GM12878 (cell line): ENCODE measurements at places on chromosomes 6 and 20. TPM values are rescaled to one million over a fixed set of nuclear protein-coding genes. Genes with fewer than 3 reads are reported as not detected.
A peak's percentile ranks its signal among the peaks of the same experiment; 100 is the strongest.

The ANKRD66 gene
- not detected in 2 replicates for polyA plus RNA-seq

The SLC44A4 gene
- 0.16 TPM in 1 of 2 replicates, not detected in the other for polyA plus RNA-seq

The COL21A1 gene
- polyA plus RNA-seq, result not detected in 2 replicates

The GTSF1L gene
- 0.74 and 1.00 TPM in 2 replicates for polyA plus RNA-seq

The TRIM31 gene
- 0.11 TPM in 1 of 2 replicates, not detected in the other for polyA plus RNA-seq

The C6orf141 gene
- polyA plus RNA-seq, result not detected in 2 replicates

The IGF2R gene
- 3.3 and 5.1 TPM in 2 replicates for polyA plus RNA-seq

GRCh38 chr6:12119085-12119588 is 107.0 kb downstream of the HIVEP1 start:
- DNase-seq, result peak; percentile 97

GRCh38 chr6:116764961-116765841 is at the start of gene FAM162B:
Gene FAM162B, minus strand, starts transcription at chr6:116765719. Its CDS starts 143 bp downstream, at chr6:116765576.
- DNase-seq, result no peak

- DNase-seq, result no peak
Measured at GRCh38 chr20:47783828-47784598, 1.3 kb downstream of the SULF2 start.

GRCh38 chr20:51800872-51801121 is 1.5 kb downstream of the SALL4 start:
- no peak for DNase-seq

GRCh38 chr20:24608926-24609667 is 139.7 kb downstream of the SYNDIG1 start:
- DNase-seq, result peak; percentile 51

- no peak for DNase-seq
Measured at GRCh38 chr6:125670568-125670967, 78.9 kb upstream of the HEY2 start.

DNA sequence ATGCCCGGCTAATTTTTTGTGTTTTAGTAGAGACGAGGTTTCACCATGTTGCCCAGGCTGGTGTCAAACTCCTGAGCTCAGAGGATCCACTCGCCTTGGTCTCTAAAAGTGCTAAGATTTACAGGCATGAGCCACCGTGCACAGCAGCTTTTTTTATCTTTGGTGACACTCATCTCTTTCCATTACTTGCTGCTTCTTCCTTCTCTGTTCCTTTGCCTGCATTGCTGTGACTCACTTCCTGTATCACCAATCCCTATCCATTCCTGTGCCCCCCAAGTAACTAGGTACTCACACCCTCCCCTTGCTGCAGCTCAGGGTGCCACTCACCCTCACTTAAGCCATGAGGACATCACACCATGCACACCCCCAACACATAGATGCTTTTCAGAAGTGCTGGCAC is 24.6 kb downstream of the KHDC1L start:
- no peak for DNase-seq

DNA sequence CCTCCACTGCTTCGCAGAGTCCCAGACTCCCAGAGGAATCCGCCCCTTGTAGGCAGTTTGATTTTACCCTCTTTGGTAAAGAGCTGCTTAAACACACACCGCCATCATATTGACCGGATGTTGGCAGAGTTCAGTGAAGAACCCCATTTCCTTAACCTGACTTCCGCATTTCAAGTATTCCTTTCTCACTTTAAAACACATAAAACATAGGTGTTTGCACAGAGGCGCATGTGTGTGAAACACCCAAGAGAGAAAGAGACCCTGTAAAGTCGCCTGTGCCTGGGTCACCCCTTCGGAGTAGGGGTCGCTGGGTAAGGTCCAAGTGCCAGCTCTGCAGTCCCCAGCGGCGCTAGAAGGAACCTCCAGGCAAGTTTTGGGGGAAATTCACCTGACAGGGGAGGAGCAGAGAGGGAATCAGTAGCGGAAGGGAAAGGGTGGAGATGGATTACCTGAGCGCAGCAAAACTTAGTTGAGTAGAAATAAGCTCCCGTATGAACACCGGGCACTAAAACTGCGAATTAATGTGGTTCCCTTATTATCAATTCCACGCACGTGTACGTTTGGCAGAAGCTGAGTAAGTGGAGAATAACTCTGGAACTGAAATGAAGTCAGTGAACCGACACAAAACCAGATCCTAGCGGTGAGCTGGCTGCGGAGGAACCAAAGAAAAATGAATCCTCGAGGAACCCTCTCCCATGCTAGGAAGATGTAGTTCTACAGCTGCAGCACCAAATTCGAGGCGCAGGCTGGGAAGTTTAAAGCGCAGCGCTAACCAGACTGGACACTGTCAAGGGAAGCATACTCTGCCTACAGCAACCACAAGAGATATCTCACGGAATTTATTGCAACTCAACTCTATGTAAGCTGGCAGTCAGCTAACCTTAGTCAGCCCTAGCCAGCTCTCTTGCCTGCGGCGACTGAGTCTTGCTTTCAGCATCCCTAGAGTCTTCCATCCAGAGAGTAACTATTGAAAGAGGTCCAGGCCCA is 3.5 kb upstream of the HTR1B start:
- no peak for DNase-seq

- DNase-seq, result no peak
Measured at GRCh38 chr6:79467716-79468115, 69.5 kb downstream of the LCA5 start.

DNA sequence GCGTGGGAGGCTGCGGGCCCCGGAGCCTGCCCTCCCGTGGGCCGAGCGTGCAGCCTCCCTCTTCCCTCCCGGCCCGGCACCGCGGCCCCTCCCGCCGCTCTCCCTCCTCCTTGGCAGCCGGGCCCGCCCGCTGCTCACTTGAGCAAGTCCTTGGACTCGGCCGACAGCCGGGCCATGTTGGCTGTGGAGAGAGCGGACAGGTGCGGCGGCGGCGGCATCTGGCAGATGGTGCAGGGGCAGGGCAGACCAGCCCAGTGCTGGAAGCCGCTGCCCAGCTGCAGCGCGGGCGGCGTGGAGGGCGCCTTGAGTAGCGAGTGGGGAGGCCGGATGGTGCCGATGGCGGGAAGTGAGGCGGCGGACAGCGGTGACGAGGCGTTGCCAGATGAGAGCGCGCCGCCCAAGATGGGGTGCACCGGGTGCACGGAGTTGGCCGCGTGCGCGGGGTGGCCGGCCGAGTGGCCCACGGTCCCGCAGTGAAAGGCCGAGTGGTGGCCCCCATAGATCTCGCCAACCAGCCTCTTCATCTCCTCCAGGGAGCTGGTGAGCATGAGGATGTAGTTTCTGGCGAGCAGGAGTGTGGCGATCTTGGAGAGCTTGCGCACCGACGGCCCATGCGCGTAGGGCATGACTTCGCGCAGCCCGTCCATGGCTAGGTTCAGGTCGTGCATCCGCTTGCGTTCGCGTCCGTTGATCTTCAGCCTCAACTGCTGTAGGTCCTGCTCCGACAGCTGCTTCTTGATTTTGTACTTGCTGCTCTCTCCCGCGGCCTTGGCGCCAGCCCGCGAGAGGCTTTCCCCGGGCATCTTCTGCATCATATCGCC is 766 bp downstream of the OLIG3 start:
- no peak for DNase-seq

DNA sequence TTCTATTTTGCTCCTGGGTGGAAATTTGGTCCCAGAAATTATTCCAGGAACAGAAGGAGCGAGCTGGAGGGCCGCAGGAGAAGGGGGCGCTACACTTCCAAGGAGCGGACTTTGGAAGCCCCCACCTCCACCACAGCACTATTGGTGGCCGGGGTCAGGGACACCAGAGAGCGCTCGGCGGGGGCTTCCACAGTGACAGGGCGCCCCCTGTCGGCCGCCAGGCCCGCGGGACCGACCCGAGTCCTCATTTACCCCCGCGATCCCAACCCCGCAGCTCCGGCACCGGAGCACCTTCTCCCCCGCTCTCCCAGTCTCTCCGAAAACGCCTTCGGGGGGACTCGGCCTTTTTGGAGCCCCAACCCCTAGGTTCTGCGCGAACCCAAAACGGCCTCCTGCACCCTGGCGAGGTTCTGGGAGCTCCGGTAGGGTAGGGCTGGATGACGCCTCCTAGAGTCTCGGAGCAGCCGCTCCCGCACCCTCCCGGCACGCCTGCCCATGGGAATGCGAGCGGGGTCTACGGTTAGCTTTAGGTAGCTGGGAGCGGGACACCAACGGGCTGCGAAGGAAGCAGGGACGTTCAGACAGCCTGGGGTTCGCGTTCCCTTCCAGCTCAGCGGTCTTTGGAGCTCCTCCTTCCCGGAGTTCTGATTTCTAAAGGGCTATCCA is 2.4 kb upstream of the FOXA2 start:
- DNase-seq, result no peak

- DNase-seq, result no peak
Measured at GRCh38 chr20:8640461-8640860, 428.4 kb upstream of the PLCB4 start.

DNA sequence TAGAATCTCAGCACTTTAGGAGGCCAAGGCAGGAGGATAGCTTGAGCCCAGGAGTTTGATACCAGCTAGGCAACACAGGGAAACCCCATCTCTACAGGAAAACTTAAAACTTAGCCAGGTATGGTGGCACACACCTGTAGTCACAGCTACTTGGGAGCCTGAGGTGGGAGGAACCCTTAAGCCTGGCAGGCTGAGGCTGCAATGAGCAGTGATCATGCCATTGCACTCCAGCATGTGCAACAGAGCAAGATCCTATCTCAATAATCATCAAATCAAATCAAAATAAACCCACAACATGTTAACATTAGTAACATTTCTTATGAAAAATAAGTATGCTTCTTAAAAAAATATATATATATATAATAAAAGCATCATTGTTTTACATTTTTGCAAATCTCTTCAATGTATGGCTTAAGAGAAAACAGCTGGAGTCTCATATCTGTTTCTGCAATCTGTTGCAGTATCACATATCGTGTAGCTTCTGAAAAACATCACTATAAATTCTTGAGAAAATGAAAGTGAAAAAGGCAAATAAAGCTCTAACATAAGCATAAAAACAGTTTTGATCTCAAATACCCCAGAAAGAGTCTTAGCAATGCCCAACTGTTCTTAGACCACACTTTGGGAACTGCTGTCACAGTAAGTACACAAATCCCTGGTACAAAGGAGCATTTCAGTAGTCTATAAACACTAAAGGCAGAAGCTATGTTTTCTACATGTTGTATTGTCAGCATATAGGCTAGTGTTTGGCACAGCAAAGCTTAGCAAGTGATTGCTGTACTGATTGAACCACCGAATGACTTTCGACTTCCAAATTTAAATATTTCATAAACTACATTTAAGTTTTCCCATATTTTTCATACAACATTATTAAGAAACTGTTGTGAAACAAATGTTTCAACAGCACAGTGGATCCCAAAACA is 8.0 kb downstream of the MMUT start:
- no peak for DNase-seq

GRCh38 chr6:88983532-88983931 is 20.1 kb upstream of the RNGTT start:
- no peak for DNase-seq

GRCh38 chr6:134421501-134421900 is 103.6 kb upstream of the SGK1 start:
- DNase-seq, result no peak

GRCh38 chr6:168670401-168670985 is 229.5 kb downstream of the SMOC2 start:
- no peak for DNase-seq

- no peak for DNase-seq
Measured at GRCh38 chr6:34349211-34349610, 43.3 kb downstream of the NUDT3 start.

DNA sequence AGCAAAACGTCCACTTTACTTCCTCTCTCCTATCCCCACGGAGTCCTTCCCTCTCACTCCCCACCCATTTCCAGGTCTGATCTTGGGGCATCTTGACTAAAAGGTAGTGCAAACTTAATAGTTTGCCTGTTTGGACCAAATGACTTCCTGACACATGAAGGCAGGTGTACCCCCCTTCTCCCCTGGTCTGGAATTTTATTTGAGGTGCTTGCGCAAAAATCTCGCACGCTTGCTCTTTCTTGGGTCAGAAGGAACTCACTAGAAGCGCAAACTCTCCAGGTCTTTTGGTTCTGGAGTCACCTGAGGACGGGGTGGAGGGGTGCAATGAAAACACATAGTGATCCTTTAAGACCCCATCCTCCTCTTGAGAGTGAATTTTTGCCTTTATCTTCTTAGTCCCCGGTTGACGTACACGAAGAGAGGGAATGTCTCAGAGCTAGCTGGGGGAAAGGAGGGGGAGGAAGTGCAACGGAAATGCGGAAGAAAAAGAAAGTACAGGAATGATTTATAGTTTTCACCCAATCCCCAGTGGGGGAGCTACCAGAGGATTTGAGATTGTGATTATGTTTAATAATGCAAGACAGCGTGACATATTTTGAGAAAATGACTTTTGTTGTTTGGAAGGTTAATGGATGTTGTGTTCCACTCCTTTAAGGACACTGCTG is 4.9 kb downstream of the ADGRB3 start:
- DNase-seq, result no peak

DNA sequence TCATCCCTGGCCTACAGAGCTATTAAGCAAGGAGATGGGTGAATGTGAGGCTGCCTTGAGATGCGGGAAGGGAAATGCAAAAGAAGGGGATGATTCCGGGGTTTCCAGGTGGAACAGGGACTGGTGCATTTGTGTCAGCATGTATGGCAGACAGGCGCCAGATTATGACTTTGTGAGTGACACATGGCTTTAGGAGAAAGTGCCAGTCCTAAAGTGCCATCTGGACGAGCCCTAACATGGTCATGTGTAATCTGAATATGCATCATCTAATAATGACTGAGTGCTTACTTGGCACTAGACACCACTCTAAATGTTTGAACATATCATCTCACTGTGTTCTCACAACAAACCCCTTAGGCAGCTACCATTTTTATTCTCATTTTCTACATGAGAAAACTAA is 195.0 kb upstream of the TSHZ2 start:
- no peak for DNase-seq

- DNase-seq, result no peak
Measured at GRCh38 chr6:97501853-97502252, 218.8 kb upstream of the MMS22L start.

GRCh38 chr20:22861990-22862389 is 173.1 kb upstream of the SSTR4 start:
- DNase-seq, result no peak

DNA sequence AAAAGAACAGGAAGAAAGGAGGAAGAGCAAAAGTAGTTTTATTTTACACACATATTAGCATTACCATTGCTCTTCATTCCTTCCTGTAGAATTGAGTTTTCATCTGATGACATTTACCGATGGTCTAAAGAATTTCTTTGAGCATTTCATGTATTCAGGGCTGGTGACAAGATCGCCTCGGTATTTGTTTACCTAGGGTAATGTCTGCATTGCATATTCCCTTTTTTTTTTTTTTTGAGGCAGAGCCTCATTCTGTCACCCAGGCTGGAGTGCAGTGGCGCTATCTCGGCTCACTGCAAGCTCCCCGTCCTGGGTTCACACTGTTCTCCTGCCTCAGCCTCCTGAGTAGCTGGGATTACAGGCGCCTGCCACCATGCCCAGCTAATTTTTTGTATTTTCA is 19.3 kb downstream of the RAB22A start:
- no peak for DNase-seq

GRCh38 chr6:84687431-84687830 is 77.0 kb downstream of the TBX18 start:
- no peak for DNase-seq
